ENCODE measurements at places on chromosomes 6 and 20.

GRCh38 chr6:159037756-159038290 is 7.0 kb downstream of the TAGAP start:
- no peak for DNase-seq

DNA sequence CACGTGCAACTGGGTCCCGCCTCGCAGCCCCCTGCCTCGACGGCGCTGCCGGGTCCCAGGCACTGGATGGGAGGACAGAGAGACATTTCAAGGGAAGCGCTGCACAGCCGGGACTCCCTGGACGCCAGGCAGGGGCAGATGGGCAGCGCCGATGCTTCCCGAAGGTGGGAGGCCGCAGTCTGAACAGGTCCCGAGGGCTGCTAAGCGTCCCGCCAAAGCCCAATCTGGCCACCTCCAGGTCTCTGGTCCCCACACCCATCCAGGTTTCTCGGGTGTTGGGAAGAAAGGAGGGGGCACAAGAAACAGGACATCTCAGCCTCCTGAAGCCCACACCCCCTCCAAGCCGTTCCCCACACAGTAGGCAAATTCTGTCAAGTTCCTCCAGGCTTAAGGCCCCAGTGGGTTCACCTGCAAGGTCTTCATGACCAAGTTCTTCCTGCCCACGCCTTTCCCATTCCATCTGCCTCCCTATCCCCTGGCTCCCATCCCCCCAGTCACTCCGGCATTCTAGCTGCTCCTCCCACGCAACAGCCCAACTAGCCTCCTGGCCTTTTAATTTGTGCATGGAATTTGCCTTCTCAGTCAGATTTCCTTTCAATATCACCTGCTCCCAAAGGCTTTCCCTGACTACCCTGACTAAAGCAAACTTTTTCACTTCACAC is 5.4 kb upstream of the CPXM1 start:
- no peak for DNase-seq

- no peak for DNase-seq
These were observed 32.9 kb upstream of the PDE10A start for GRCh38 chr6:165695722-165696515.

DNA sequence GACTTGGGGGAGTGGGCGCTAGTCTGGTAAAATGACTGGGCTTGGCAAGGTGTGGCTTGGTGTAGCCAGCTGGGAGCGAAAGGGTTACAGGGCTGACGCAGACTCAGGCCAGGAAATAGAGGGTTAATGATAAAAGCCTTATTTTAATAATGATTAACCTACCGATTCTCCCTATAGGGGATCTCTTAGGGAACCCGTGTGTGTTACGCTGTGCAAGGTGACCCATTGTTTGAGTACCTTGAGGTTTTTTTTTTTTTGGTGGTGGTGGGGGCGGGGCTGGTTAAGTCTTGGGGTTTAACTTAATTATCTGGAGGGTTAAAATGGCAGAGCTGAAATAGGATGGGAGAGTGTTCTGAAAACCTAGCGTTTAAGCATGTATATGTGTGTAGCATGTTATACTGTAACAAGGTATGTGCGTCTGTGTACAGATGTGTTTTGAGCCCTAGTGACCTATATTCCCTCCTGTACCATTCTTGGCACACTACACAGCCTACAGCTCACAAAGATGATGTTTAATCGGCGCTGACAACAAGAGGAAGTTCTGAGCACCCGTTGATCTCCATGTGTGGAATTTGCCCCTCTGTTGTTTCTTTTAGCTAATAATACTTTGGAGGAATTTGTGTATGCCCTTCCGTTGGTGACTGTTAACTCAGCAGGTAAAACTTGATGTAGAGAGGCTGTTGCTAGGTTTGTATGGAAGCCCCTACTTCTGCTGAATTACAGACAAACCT is 1.3 kb downstream of the CARMIL1 start:
- no peak for DNase-seq

- DNase-seq = no peak
These were observed 904 bp downstream of the B3GALT4 start for GRCh38 chr6:33277663-33278391.
